ENCODE measurements at places on chromosomes 3 and 15. TPM values are rescaled to one million over a fixed set of nuclear protein-coding genes. Genes with fewer than 3 reads are reported as not detected.

DNA sequence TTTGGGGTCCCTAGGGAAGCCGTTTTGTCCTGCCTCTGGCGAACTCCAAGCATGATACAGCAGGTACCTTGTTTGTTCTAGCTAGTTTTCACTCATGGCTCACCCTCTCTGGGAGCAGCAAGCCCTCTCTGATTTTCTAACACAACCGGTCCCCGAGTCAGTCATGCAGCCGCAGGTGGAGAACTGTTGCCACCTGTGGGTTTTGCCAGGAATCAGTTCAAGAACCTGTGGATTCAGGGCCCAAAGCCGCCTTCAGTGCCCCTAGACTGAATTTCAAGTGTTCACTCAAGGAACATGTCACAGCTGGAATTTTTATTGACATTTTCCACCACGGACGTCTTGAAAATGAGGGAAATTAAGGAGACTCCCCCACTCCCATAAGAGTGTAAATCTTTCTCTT is 13.3 kb upstream of the LRRK1 start:
- H3K36me3 ChIP-seq: no peaks in the 10 kb centered on the region
- no peak overlapping the region for H3K27ac ChIP-seq
- no peak overlapping the region for H3K4me3 ChIP-seq
- peaks cover 22% of the 10 kb centered on the region for H3K4me1 ChIP-seq
- no peaks in the 10 kb centered on the region for H3K27me3 ChIP-seq

- H3K27me3 ChIP-seq: no peaks in the 10 kb centered on the region
- no peak for DNase-seq
- peaks cover 44% of the 10 kb centered on the region for H3K4me1 ChIP-seq
- H3K36me3 ChIP-seq: peaks cover 21% of the 10 kb centered on the region
These were observed 54.2 kb downstream of the PIK3R4 start for GRCh38 chr3:130692455-130692854.

DNA sequence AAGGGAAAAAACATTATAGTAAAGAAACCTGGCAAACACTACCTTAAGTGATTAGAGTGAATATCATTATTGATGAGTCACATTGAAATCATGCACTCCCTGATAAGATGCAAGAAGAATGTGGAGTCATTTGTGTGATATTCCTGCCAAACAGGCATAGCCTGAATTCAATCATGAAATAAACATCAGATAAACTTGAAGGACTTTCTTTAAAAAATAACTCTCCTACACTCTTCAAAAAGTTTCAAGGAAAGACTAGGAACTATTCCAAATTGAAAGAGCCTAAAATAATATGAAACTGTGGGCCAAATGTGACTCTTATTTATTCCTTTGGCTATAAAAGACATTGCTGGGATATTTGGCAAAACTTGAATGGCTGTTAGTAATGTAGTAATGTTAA is 625.7 kb upstream of the LMCD1 start:
- H3K4me3 ChIP-seq: no peak overlapping the region
- H3K36me3 ChIP-seq: no peaks in the 10 kb centered on the region
- H3K4me1 ChIP-seq: no peaks in the 10 kb centered on the region
- H3K27ac ChIP-seq: no peak overlapping the region

The APBA2 gene
- total RNA-seq: 5.6 TPM

The ITIH1 gene
- total RNA-seq: not detected
